ENCODE measurements at places on chromosomes 3 and 15.

- DNase-seq: no peak
Observed at GRCh38 chr15:100879464-100880138, at the start of gene ALDH1A3. TSS of gene ALDH1A3 (plus strand) at chr15:100879831. CDS start at chr15:100879908, 77 bp downstream.

- no peak for DNase-seq
Observed at GRCh38 chr3:176939022-176939817, 258.1 kb downstream of the TBL1XR1 start.

- no peak for DNase-seq
Observed at GRCh38 chr3:72041076-72041475, 256.1 kb upstream of the PROK2 start.

DNA sequence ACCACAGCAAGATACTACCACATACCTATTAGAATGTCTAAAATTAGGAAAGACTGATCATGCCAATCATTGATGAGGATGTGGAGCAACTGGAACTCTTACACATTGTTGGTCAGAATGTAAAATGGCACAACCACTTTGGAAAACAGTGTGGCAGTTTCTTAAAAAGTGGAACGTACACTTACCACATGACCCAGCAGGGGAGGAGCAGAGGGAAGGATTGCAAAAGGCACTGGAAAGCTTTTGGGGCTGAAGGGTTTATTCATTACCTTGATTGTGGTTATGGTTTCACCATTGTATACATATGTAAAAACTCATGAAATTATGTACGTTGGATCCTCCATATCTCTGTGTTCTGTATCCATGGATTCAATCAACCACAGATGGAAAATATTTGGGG lies 3.3 kb upstream of the EHD4 start:
- DNase-seq: no peak

DNA sequence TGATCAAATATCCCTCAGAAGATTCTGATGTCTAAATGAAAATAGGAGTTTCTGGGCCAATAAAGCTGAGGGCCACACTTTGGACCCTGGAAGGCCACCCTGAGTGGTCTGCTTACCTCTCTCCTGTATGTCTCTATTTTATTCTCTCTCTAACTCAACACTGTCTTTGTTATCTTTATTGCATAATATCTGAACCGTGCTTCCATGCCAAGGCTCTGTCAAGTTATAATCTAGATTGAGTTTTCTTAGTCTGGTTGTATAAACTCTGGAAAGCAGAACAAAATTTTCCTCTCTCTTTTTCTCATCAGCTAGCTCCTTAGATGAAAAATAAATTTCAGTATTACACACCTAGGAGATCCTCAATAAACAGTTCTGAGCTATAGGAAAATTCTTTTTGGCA lies 36.2 kb upstream of the ACTL6A start:
- no peak for DNase-seq

GRCh38 chr3:33403756-33404155 lies 36.4 kb downstream of the UBP1 start:
- no peak for DNase-seq

DNA sequence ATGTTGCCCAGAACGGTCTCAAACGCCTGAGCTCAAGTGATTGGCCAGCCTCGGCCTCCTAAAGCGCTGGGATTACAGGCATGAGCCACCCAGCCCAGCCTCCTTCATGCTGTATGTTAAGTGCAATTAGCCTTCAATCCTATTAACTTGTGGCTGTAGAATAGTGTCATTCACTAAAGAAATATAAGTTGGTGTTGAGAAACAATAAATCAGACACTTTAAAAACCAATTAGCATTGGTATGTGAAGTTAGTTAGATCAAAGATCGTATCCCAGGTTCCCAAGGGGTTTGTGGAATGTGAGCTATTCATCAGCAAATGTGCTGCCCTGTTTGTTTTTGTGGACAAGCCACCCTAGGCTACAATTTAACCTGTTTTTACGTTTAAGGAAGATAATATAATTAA lies 11.0 kb upstream of the PIK3CB start:
- DNase-seq: no peak

- DNase-seq: no peak
Observed at GRCh38 chr15:55835866-55836265, 92.9 kb upstream of the PRTG start.

GRCh38 chr3:23825802-23826201 lies 20.0 kb downstream of the UBE2E1 start:
- no peak for DNase-seq

DNA sequence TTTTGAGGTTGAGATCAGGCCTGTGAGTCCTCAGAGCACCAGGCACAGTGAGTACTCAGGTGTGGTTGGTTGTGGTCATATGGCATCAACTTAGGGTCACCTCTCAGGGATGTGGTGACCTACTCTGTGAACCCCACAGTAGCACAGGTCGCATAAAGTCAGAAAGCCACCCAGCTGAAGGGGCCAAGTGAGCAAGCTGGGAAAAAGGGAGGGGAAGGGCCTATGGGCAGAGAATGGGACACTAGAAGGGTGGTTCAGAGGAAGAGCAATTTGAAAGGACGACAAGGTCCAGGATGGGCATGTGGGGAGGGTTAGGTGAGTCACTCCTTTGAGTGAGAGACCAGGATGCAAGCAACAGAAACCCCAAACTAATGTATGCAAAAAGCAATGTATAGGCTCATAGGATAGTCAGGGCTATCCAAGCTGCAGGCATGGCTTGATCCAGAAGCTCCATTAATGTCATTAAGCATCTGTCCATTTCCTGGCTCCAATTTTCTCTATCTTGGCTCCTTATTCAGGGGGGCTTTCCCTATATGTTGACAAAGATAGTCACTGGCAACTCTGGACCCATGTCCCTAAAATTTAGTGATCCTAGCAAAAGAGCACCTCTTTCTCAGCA lies 33.5 kb downstream of the HMCES start:
- DNase-seq: no peak

- no peak for DNase-seq
Observed at GRCh38 chr3:38205472-38205805, 40.1 kb downstream of the OXSR1 start.

DNA sequence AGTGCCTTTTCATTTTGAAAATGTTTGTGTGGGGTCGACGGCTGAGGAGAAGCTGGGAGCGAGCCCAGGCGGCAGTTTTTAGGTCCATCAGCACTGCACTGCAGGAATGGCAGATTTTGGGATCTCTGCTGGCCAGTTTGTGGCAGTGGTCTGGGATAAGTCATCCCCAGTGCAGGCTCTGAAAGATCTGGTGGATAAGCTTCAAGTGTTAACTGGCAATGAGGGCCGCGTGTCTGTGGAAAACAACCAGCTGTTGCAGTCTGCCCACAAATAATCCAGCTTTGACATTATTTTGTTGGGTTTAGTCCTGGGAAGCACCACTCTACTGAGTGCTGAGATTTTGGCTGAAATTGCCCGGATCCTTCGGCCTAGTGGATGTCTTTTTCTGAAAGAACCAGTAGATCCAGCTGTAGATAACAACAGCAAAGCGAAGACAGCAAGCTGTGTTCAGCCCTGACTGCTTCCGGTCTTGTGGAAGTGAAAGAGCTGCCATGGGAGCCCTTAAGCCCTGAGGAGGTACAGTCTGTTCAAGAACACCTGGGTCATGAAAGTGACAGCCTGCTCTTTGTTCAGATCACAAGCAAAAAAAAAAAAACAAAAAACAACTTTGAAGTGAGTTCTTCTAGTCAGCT lies 13.1 kb upstream of the ANP32A start:
- no peak for DNase-seq

DNA sequence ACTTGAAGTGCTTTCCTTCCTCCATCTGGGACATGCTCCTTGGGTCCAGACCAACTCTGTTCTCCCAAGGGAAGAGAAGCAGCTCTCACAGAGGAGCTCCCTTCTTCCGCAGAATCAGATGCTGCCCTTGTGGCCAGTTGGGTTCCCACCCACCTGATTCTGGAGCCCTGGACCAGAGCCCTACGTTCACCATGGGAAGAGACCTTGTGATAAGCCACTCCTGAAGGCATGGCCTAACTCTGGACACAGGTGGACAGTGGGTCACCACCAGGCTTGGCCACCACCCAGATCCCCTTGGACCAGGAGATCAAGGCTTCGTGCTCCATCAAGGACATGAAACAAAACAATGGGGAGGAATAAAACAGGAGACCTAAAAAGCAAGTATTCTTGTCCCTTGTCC lies 172.2 kb downstream of the RPLP1 start:
- DNase-seq: no peak

DNA sequence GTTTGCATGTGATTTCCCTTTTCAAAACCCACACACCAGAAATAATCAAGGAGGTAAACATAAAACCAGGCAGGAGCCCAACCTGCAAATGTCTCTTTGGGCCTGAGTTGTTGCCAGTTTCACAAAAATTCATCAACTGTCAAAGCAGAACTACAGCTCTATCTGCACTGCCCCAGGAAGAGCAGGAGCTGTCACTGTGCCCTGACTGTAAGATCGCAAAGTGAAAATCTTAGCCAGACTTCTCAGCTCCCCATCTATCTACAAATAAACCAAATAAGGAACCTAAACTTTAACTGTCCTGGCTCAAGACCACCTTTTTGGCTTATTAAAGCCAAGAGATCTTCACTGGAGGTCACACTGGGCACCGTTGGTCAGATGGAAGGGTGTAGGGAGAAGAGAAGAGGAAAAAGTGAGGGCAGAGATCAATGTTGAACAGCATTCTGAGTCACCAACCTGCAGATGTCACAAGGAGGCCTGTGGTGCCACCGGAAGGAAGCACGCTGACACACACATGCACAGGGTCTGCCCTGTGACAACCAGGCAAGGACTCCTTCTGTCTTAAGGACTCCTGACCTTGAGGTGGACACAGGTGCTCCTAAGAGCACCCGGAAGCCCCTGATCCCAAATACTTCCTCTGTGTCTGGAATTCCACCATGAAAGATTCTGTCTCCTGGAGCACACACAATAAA lies 58.7 kb downstream of the RPN1 start:
- DNase-seq: no peak

- DNase-seq: peak; percentile 34
Observed at GRCh38 chr3:45592830-45593707, 1.5 kb upstream of the LIMD1 start.

- DNase-seq: peak; percentile 5
Observed at GRCh38 chr3:100254168-100254777, 6.5 kb upstream of the TBC1D23 start.

- no peak for DNase-seq
Observed at GRCh38 chr3:174639970-174640369, 219.2 kb upstream of the NAALADL2 start.

DNA sequence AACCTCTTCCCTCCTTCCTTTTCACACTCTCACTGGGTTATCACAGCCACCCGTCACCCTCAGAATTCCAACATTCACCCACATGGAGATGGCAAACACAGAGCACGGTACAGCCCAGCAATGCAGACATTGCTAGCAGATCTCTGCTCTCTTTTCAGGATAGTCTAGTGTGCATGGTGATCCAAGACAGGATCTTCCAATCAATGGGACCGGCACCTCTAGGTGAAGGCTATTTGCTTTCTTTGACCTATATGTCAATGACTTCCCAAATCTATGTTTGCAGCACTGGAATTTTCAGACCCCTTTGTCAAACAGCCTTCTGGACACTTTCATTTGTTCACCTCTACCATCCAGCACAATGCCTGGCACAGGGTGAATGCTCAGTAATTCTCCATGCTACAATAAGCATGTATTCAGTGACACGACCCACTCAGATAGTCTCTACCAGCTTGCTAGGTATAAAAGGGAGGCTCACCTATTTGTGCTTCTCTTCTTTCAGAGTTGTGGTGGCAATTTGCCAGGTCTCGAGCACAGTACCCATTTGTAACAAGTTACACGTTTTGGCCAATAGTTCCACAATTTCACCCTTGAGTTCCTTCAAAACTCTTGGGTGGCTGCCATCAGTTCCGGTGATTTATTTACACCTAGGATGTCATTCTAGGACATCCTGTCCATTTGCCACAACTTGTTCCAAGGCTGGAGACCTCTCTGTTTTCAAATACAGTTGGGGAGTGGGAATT lies 279.1 kb upstream of the ICE2 start:
- no peak for DNase-seq

- DNase-seq: no peak
Observed at GRCh38 chr3:143269741-143270140, 150.2 kb downstream of the CHST2 start.

DNA sequence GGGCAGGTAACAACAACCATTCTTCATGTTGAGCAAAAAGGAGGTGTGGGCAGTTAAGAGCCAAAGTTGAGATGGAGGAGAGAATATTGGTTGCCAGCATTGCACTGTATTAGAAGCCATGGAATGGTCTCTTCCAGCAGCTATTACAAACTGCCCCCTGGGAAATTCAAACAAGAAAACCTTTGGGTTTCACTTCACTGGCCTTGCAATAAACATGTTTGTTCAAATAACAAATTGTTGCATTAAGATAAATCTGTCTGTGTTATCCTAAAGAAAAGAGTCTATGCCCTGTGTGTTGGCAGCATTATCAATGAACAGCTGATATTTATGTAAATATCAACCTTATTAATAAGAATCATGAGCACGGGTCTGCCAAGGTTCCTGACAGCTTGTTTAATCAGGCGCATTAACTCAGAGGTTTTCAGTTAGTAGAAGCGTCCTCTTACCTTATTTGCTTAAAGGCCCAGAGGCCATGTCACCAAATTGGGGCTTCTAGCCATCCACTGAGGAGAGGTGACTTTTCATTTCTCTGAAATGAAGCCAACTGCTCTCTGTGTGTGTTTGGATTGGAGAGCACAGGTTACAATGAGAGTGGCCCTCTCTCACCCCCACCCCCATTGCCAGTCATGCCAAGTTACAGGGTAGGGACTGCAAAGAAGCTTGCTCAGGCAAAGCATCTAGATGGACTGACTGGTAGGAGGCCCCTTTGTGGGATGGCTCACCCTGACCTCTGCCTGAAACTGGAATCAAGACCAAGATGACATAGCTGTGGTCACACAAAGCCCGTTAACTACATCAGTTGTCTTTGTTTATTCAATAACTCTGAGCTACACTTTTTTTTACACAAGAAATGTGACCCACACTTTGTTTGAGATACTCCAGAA lies 10.5 kb downstream of the FILIP1L start:
- DNase-seq: no peak

GRCh38 chr3:124258057-124258500 lies 266.2 kb upstream of the ROPN1 start:
- no peak for DNase-seq

DNA sequence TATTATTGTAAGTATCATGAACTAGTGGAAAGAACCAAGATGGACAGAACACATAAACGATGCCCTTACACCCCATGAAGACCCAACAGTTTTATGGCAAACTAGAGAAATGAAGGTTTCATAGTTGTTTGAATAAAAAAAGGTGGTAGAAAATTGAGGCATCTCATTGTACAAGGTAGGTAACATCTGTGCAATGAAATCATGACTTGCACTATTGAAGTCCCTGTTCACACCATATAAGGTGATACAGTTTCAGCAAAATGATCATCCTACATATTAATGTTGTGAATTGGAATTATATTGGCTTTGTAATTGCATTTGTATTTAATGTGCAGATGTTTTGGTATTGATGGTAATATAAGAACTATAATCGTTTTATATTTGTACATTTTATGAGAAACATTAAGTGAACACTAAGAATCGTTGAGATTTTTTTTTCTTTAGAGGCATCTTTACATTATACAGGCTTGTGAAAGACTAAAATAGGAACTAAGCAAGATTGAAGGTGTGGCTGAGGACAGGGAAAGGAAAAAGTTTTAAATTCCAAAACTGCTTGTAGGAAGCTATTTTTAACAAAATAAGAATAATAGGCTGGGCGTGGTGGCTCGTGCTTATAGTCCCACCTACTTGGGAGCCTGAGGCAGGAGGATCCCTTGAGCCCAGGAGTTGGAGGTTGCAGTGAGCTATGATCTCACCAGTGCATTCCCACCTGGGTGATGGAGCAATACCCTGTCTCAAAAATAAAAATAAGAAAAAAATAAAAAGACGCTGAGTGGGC lies 48.5 kb downstream of the CGNL1 start:
- DNase-seq: no peak

GRCh38 chr3:129961141-129961541 lies 13.4 kb upstream of the TRH start:
- DNase-seq: no peak

All from stimulated activated CD4-positive, alpha-beta T cell treated with anti-CD3 and anti-CD28 coated beads, TNF-alpha, amount 100 ng/mL, for 24 hours (primary cell).